ENCODE measurements at places on chromosomes 7 and 10.

- DNase-seq = no peak
These were observed 186.9 kb downstream of the PTPRN2 start for GRCh38 chr7:158400601-158401225.

DNA sequence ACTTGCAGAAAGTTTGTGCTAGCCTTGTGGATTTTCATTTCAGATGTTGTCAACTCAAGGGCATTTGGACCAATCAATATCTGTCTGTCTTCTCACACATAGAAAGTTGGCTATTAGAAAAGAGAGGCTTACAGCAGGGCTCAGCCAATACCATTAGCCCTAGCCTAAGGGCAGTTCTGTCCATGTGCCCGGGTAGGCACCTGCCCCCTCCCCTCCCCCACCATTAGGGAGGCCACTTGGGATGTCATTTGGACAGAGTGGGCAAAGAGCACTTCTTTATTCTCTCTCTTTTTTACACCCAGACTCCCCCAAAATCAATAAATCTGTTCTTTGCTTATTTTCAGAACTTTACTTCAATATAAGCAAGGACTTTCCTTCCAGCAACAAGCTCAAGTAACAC is 188.5 kb upstream of the MKI67 start:
- no peak for DNase-seq

DNA sequence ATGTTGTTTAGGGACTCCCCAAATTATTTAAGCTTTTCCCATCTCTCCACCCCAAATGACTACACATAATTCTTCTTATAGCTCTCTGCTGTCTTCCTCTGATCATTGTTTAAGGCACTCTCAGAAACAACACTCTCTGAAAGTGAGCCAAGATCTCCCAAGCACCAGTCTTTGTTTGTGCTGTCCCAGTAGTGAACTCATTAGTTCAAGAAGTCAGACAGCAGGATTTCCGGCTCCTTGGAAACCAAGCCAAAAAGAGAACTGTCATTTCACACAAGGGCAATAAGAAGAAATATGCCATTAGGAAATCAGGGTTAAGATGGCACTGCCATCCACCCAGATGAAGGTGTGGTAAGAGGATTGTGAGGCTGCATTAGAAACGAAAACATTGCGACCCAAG is 83.1 kb downstream of the FZD1 start:
- no peak for DNase-seq

DNA sequence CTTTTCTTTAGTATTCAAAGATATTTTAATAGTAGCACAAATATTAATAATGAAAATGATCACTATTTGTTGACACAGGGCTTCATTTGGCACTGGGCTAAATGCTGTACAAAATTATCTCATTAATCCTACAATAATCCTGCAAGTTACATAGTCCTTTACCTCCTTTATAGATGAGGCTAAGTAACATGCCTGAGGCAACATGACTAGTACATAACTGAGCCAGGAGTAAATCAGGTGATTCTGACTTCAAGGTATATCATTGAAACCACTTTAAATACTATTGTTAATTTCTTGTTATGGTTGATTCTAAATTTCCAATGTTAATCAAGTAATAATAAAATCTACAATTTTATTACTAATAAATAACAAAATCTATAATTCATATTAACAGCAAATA is 39.8 kb downstream of the SEM1 start:
- DNase-seq = no peak

DNA sequence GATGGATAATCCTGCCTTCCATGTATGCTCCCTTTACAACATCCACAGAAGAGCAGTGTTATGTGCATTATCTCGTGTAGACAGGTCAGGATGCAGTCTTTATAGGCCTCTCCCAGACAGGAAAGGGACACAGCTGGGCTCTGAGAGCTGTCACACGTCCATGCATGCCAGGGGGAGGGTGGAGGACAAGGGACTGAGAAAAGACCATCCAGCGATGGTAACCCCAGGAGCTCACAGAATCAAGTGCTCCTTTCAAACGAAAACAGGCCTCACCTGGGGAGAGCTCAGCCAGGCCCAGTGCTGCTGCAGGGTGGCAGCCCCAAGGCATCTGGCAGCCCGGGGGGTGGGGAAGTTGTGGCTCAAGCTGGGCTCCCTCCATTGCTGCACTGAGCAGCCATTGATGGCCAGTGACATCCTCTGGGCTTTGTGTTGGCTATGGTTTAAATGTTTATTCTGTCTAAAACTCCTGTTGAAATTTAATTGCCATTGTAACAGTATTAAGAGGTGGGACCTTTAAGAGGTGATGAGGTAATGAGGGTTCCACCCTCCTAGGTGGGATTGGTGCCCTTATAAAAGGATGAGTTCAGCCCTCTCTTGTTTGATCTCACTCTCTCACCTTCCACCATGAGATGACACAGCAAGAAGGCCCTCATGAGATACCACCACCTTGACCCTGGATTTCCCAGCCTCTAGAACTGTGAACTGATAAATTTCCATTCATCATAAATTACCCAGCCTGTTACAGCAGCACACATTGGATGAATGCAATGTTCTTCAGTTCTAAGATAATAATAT is 15.7 kb downstream of the JCAD start:
- DNase-seq = no peak

DNA sequence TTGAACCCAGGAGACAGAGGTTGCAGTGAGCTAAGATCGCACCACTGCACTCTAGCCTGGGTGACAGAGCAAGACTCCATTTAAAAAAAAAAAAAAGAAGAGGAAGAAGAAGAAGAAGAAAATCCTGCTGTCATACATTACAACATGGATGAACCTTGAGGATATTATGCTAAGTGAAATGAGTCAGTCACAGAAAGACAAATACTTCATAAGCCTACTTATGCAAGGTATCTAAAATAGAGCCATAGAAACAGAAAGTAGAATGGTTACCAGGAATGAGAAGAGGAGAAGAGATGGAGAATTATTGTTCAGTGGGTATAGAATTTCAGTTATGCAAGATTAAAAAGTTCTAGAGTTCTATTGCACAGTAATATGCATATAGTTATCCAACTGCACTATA is 466.5 kb downstream of the PLXNA4 start:
- no peak for DNase-seq

DNA sequence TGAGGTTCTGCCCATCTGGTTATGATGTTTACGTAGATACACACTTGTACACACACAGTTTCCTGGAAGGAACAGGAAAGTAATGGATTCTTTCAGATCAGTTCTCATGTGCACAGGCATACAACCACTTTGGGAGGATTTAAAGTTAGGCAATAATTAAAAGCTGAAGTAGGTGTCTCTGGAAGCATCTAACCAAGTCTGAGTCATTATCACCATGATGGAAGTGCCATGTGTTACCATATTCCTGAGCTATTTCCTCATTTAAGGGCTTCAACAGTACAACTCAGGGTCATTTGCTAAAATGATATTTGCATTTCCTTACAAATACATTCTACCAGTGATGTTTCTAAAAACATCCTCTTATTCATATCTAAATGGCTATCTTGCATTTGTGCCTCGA is 41.4 kb upstream of the BET1 start:
- DNase-seq = no peak

- no peak for DNase-seq
These were observed 26.1 kb downstream of the ST7 start for GRCh38 chr7:116979430-116979829.

- DNase-seq = no peak
These were observed 820.6 kb upstream of the KCND2 start for GRCh38 chr7:119452401-119452800.

DNA sequence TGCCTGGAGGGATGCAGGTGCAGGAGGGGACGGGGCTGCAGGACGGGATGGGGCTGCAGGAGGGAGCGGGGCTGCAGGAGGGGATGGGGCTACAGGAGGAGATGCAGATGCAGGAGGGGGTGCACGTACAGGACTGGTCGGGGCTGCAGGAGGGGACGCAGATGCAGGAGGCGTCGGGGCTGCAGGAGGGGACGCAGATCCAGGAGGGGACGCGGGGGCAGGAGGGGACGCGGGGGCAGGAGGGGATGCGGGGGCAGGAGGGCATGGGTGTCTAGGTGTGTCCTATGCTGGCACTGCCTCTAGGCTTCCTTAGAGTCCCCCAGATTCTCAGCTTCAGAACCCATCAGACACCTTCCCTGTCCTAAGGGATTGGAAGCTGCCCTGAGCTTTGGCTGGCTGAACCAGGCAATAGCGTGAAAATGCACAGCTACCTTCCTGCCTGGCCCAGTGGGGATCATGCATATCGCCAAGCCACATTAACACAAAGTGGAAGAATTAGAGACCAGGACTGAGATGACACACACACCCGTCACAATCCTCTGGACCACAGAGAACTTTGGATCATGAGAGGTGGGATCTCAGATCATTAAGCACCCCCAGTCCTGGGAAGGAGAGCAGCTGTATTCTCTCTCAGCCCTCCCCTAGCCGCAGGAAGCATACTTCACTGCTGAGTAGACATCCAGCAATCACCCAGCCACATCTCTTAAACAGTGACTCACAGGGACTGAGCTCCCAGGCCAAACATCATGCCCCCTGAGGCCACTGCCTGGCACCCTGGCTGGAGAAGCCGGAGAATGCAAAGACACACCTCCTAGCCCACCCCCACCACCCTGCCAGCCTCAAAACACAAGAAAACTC is 67.3 kb downstream of the VWA2 start:
- DNase-seq = no peak

DNA sequence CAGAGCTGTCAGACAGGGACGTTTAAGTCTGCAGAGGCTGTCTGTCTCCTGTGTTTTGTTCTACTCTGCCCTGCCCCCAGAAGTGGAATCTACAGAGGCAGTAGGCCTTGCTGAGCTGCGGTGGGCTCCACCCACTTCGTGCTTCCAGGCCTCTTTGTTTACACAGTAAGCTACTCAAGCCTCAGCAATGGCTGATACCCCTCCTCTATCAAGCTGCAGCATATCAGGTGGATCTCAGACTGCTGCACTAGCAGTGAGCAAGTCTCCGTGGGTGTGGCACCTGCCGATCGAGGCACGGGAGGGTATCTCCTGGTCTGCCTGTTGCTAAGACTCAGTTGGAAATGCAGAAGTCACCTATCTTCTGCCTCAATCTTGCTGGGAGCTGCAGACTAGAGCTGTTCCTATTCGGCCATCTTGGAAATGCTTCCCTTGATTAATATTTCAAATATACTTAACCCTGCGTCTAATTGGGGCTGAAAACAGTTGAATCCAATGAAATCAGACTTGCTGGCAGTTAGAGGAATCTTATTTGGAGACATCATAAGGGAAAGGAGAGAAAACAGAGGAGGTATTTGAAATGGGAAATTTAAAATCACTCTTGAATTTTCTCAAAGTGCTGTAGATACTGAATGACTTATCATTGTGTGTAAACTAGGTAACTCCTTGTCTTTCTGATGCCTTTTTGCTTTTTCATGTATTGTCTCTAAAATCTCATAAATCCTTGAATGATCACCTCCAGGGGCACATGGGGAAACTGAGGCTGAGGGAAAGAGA is 13.8 kb upstream of the CYP3A5 start:
- DNase-seq = peak; percentile 14

- no peak for DNase-seq
These were observed 400.6 kb downstream of the DNAJB6 start for GRCh38 chr7:157737151-157738065.

DNA sequence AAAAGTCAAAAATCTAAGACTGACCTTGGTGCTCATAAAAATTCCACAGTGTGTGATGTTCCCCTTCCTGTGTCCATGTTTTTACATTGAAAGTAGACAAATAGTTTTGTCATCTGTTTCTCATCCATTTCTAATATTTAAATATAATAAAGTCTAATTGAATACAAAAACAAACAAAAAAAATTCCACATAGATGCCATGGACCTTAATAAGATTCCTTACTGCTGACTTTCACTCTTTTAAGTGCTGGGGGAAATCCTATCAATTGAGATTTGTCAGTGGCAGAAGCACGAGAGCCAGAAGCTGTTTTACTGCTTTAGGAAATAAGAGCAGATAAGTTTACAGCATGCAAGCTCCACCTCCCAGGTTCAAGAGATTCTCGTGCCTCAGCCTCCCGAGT is 310.0 kb downstream of the ABCA13 start:
- no peak for DNase-seq

GRCh38 chr10:62749093-62749683 is 55.3 kb upstream of the ADO start:
- no peak for DNase-seq

Measured in activated T-cell treated with anti-CD3 and anti-CD28 coated beads for 1 hour (primary cell).